Activated CD4-positive, alpha-beta T cell treated with anti-CD3 and anti-CD28 coated beads, Interleukin-2, Interleukin-4, amounts not matched to agents 100 ng/mL and 50 ng/mL, durations not matched to agents 16 hours and 8 hours (primary cell): ENCODE measurements at places on chromosomes 1 and 21.

DNA sequence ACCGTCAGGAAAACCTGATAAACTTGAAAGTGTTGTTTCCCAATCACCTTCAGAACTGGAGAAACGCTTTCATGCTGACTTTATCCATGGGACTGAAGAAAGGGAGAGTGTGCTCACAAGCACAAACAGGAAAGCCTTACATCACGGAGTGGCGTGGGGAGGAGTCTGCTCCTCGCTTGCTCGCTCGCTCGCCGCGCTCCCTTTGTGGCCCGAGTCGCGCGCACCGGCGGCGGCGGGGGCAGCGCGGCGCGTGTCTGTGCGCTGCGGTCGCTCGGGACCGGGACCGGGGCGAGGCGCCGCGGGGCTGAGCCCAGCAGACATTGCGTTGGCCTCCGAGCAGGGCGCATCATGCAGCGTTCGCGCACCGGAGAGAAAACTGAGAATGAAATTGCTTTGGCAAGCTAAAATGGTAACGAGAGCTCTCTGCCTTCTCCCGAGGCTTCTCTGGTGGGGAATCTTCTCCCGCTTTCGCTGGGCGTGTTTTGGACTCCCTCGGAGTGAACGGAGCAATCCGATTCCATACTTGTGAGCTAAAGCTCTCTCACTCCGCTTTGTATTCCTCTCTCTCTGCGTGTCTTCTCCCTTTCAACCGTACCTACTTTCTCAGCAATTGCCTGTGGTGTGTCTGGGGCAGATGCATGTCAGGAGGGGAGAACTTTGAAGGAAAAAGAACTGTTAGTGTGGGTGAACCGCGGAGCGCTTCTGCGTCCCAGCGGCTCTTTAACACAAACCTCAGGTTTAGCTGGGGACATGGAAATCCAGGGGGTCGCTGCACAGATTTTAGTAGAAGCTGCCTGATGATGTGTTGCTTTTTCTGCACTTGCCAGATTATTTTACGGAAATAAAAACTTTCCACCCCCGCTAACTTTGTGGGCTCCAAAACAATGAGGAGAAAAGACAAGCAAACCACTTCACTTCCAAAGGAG is at the start of gene RGL1:
Gene RGL1, plus strand, starts transcription at position 205 of the 926 bp plus-strand sequence. Its CDS starts 178 bp downstream, at position 383.
- peak; percentile 37 for DNase-seq

DNA sequence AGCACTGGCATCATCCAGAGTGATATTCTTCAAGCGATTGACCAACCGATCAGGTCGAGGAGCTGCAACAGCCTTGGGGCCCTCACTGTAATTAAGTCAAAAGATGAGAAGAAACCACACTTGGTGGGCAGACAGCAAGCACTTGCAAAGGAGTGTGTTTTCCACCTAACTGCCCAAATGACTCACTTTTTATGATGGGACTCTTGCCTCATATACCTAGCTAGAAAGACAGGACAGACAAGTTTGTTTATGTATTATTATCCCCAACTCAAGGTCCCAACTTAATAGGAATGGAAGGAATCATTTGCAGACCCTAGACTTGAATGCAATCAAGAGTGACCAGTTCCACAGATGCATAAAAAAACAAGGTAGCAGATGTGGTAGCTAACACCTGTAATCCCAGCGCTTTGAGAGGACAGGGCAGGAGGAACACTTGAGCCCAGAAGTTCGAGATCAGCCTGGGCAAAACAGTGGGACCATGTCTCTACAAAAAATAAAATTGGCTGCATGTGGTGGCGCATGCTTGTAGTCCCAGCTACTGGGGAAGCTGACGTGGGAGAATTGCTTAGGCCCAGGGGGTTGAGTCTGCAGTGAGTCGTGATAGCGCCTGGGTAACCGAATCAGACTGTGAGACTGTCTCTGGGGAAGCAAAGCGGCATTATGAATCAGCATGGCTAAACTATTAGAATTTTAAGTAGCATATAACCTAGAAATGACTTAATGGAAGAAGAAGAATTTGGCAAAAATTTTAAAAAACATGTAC is 2.3 kb upstream of the NRAS start:
- peak; percentile 15 for DNase-seq

GRCh38 chr21:38354746-38355145 is 98.0 kb downstream of the KCNJ15 start:
- DNase-seq = no peak

GRCh38 chr1:167713330-167714081 is 8.3 kb upstream of the MPZL1 start:
- no peak for DNase-seq
